ENCODE measurements at places on chromosomes 11 and 22.
A peak's percentile ranks its signal among the peaks of the same experiment; 100 is the strongest.

- DNase-seq = no peak
Observed at GRCh38 chr11:4105916-4106315, 11.3 kb downstream of the RRM1 start.

DNA sequence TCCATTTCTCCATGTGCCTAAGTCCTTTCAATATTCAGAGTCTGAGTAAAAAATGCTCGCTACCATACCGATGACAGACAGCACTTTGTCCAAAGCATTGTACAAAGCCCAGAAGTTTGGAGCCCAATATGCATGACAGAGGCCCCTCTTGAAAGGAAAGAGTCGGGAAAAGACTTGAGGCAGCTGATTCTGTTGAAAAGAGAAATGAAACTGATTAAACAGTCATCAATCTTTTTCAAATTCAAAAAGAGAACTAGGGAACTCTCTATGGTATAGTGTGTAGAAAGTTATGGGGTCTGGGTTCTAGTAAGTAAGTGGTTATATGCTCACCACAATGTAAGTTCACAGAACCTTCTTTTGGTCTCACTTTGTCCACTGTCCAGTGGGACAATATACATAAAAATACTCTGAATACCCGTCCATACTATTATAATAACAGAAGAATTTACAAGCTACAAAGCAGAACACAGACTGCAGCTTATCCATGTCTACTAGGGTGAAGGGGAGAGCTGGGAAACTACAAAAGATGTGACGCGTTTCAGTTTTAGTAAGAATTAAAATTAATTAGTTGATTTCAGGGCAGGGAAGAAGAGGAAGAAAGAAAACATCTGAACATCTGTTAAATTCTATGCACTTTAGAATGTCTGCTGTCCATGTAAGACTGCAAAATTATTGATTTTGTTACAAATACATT, 26.7 kb downstream of the ALG8 start:
- no peak for DNase-seq

- DNase-seq = no peak
Observed at GRCh38 chr11:26987272-26987671, 6.6 kb upstream of the FIBIN start.

GRCh38 chr11:88411265-88411664, 73.7 kb upstream of the CTSC start:
- DNase-seq = peak; percentile 22

- DNase-seq = peak; percentile 78
Observed at GRCh38 chr22:43002202-43002586, 12.8 kb downstream of the PACSIN2 start.

- no peak for DNase-seq
Observed at GRCh38 chr22:19706661-19707151, 7.6 kb upstream of the SEPTIN5 start.

DNA sequence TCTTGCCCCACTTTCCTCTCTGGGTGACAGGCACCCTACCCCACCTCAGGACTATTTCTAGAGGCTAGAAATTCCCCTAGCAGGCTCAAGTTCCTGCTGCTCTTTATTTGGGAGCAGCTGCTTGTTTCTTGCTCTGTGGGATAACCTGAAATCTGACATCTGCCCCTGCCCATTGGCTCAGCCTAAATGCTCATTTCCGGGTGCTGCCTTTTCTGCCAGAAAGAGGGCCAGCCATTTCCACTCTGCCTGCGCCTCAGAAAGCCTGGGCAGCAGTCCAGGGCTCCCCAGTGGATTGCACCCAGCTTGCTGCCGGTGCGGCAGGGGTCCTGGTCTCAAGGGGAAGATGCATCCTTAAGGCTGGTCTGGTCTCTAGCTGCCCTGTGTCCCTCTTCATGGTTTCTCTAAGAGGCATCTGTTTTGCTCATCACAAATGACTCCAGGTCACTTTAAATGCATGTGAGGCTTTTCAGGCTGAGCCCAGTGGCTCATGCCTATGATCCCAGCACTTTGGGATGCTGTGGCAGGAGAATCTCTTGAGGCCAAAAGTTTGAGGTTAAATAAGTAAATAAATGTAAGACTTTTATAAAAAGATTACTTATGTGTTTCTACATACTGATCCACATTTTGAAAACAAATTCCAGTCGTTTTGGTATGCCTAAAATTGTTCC, 10.3 kb upstream of the PNPLA5 start:
- peak; percentile 88 for DNase-seq

GRCh38 chr22:35215993-35216392, 41.3 kb upstream of the HMGXB4 start:
- no peak for DNase-seq

- DNase-seq = no peak
Observed at GRCh38 chr11:1370186-1371025, 19.3 kb upstream of the BRSK2 start.

DNA sequence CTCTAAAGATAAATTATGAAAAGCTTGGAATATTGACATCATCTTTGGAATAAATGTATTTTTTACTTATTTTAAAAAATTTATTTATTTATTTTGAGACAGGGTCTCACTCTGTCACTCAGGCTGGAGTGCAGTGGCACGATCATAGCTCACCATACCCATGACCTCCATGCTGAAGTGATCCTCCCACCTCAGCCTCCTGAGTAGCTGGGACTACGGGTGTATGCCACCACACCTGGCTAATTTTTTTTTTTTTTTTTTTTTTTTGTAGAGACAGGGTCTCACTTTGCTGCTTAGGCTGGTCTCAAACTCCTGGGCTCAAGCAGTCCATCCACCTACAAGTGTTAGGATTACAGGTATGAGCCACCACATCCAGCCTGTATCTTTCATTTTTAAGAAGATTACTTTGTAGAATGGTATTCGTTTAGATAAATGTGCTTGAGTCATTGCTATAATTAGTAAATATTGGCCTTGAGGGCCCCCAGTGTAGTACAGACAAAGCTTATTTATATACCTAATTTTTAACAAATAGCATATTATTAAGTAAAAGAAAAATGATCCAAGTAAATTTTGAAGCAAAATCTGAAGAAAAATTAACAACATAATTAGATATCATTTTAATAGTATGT, 8.5 kb downstream of the SWAP70 start:
- DNase-seq = no peak

- DNase-seq = peak; percentile 18
Observed at GRCh38 chr11:66976028-66976467, 944 bp downstream of the C11orf86 start.

DNA sequence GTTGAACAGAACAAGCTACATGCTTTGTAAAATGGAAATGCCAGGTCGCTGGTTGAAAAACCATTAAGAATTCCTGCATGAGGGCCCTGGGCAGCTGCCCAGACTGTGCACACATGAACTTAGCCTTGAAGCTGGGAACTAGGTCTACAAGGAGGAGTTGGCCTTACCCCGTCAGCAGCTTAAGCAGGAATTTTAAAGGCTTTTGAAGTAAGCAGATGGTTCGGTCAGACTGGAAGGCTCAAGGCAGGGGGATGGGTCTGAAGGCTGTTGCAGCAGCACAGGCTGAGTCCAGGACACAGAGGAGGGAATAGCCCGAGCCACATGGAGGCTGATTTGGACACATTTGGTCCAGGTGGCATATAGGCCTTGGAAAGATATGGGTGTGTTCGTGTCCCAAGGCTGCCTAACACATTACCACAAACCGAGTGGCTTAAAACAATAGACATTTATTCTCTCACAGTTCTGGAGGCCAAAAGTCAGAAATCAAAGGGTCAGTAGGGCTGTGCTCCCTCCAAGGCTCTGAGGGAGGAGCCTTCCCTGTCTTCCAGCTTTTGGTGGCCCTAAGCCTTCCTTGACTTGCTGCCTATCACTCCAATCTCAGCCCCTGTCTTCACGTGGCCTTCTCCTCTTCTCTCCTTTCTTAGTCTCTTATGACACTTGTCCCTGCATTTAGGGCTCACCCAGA, 11.6 kb downstream of the LIF start:
- peak; percentile 80 for DNase-seq

DNA sequence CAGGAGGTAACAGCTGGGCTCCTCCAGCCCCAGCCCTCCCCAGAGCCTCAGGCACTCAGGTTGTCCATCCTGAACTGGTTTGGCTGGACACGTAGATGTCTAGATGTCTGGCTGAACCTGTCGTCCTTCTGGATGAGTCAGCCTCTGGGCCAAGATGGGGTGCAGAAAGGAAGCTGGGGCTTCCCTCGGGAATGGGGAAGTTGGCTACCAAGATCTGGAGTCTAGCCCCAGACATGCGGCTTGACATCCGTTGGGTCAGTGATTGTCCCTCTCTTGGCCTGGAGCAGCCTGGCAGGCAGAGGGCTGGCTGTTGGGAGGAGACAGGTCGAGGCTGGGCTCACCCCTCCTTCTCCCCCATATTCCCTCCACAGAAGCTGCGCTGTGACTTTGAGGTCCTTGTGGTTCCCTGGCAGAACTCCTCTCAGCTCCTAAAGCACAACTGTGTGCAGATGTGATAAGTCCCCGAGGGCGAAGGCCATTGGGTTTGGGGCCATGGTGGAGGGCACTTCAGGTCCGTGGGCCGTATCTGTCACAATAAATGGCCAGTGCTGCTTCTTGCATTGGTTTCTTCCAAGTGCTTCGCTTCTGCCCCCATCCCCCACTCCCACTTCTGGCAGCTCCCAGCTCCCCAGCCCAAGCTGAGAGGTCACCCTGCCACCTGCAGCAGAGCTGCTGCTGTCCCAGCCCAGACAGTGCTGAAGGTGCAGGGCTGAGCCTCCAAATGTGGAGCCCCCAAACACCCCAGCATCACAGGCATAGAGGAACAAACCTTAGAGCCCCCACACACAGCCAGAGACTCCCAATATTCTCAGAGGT, 1.3 kb downstream of the CST6 start:
- DNase-seq = peak; percentile 89

DNA sequence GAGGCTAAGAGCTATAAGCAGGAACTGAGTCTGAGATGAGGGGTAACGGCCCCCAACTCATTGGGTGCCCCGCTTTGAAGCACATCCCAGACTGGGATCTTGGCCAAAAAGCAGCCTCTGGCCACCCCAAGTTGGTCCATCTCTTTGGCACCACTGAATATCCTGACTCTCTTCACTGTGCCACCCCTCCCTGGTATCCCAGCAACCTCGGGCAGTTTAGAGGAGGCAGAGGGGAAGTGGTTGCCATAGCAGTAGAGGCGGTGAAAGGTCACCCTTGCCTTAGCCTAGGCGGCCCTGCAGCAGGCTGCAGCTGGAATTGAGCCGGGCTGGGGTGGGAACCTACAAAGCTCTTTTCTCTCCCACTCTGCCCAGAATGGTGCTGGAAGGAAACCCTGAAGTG, 1.1 kb downstream of the PELI3 start:
- peak; percentile 80 for DNase-seq

GRCh38 chr11:113670149-113670830, 35.8 kb downstream of the TMPRSS5 start:
- DNase-seq = no peak

- no peak for DNase-seq
Observed at GRCh38 chr11:68584097-68584496, 100.2 kb upstream of the GAL start.

- no peak for DNase-seq
Observed at GRCh38 chr11:71070490-71071453, 181.6 kb downstream of the SHANK2 start.

DNA sequence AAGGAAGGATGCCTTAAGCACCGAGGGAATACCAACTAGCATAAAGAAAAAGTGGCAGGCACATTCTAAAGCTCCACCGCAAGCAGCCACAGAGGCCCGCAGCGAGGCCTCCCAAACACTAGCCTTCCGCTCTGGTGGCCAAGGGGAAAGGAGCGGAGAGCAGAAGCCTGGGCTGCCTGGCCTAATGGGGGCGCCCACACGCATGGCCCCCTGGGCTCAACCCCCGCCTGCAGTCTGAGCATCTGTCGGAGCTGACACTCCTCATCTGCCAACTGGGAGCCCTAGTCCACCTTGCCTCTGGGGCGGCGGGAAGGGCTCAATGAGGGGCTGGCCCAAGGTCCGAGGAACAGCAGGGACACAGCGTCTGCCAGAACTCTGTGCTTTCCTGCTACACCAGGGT, 50.1 kb upstream of the WNT11 start:
- DNase-seq = peak; percentile 54

- no peak for DNase-seq
Observed at GRCh38 chr22:28548406-28548805, 131.2 kb downstream of the TTC28 start.

GRCh38 chr11:79033833-79034232, 407.0 kb downstream of the TENM4 start:
- DNase-seq = no peak

GRCh38 chr11:29957431-29957830, 59.4 kb downstream of the KCNA4 start:
- DNase-seq = no peak

- no peak for DNase-seq
Observed at GRCh38 chr11:68137833-68138232, 16.6 kb upstream of the CHKA start.

DNA sequence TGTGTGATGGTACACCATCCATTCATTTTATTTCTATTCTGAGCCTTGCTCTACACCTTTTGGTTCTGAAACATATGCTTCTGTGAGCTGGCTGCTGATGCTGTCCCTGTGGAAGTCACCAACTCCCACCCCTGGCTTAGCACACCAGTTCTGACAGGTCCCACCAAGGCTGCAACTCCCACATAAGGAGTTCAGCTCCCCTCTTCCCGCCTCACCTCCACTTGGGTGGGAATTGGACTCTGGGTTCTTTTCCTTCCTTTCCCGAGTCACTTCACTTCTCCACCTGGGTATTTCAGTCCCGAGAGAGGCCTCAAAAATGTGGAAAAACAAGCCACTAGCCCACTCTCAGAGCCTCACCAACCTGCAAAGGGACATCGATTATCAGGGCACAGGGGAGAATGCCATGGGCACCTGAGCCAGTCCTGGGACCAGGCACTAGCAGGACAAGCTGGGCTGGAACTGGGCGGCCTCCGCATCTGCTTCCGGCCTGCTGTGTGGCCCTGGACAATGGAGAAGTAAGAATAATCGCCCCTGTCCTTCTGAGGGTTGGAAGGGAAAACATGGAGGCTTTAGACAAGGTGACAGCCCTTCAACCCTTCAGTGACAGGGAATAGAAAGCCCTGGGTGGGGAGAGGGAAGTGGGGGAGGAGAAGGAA, 80.1 kb downstream of the IGLL1 start:
- DNase-seq = no peak

GRCh38 chr11:117097389-117098268, 599 bp downstream of the SIK3 start:
- DNase-seq = peak; percentile 90

DNA sequence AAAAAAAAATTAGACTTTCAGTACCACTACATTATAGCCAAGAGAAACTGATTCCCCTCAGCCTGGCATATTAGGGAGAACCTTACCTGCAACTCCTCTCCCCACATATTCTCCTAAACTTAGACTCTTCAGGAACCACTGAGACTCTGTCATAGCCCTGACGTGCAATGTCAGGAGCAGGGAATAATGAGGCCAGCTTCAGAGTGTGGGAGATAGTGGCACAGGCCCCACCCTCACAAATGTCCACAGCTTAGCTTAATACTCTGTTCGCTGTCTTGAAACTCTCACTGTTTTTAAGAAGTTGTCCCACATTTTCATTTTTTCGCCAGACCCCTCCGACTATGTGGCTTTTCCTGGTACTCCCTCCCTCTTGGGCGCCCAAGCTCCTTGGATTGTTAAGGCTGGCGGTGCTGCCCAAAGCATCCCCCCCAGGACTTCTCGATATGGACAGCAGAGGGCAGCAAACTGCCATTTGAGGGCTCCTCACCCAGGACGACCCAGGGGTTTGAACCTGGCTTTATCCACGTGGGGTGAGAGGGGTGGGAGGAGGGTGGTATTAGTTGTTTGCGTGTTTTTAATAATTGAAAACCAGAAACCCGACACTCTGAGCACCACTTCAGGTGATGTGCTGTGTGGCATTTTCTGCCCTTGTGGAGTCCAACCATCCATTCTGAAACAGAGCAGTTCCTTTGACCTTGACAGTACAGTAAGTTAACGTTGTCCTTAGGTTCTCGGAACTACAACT, 45.2 kb upstream of the RASSF10 start:
- DNase-seq = peak; percentile 93
